RPMI7951 (cell line): ENCODE measurements at places on chromosomes 12 and 14. TPM values are rescaled to one million over a fixed set of nuclear protein-coding genes. Genes with fewer than 3 reads are reported as not detected.

DNA sequence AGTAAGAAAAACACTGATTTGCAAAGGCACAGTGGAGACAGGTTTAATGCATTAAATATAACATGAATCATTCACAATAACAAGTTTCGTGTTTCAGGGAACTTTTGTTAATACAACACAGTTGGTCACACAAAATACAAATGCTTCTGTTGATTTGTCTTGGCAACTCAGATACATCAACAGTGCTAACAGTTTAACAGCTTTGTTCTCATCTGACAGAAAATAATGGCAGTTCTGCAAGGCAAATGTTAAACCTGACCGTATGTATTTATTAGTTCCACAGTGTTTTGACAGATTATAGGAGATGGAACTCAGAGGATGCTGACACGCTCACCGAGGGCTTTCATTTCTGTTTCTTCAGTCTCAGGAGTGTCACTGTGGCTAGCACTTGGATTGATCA, 350.7 kb downstream of the PRKD1 start:
- no peak for DNase-seq

DNA sequence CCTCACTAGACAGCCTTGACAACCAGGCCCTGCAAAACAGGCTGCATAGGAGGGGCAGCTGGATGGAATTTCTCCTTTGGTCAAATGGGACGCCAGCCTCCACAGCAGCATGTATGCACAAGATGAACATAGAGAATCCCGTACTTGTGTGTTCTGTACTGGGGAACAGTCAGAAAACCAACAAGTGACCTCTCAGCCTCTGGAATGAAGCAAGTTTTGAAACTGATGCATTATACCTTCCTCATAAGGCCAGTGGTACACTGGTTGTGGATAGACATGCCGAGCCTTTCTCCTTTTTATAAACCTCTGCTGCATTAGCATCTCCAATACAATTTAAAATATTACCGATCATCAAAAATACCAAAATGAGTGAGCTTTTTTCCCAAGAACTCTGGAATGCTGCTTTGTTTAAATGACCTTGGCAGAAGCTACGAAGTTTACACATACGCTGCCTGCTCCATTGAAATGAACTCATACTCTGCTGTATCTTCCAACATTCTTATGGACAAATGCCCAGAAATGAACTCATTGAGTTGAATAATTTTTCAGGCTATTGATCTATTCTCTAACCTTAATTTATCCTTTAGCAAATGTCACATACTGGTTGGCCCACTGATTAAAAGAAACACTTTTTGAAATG, 47.6 kb upstream of the FERMT2 start:
- no peak for DNase-seq

- DNase-seq, result no peak
Observed at GRCh38 chr12:125406131-125406530, 340.9 kb downstream of the AACS start.

PLA2G1B gene
- total RNA-seq, result 1.1 TPM in 1 of 2 replicates, not detected in the other

ACSM4 gene
- not detected in 2 replicates for total RNA-seq

SLC25A21 gene
- 0.68 and 0.84 TPM in 2 replicates for total RNA-seq
